CD4-positive, alpha-beta T cell treated with Interleukin-6 at 100 ng/mL for 8 hours (primary cell): ENCODE measurements at places on chromosomes 3 and 15.

GRCh38 chr3:183515968-183516851 is 39.3 kb downstream of the KLHL6 start:
- DNase-seq = peak; percentile 70

GRCh38 chr3:171632766-171633165 is 172.6 kb upstream of the TNIK start:
- DNase-seq = no peak

- DNase-seq = no peak
Measured at GRCh38 chr3:133112666-133113065, 74.5 kb downstream of the TMEM108 start.

DNA sequence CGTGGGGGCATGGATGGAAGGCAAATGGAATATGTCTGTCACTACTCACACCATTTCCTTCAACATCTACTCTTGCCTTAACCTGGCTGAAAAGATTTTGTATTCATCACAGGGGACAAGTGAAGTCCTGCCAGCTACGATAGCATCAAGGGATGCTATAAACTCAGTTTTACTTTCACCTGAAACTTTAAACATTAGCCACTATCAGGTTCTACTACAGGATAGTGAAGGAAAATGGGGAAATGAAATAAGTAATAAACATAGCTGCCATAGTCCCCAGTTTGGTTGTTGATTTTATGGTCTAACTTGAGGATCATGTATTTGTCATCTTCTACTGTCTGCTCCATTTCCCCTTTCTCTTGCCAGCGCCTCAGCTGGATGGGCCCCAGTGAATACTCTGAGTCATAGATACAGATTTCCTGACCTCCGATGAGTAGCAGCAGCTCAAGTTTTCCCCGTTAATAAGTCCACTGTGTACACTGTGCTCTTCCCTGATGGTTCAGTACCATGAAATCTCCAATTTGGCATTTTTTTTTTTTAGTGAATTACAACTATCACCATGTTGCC is 338.2 kb upstream of the SLCO3A1 start:
- no peak for DNase-seq

DNA sequence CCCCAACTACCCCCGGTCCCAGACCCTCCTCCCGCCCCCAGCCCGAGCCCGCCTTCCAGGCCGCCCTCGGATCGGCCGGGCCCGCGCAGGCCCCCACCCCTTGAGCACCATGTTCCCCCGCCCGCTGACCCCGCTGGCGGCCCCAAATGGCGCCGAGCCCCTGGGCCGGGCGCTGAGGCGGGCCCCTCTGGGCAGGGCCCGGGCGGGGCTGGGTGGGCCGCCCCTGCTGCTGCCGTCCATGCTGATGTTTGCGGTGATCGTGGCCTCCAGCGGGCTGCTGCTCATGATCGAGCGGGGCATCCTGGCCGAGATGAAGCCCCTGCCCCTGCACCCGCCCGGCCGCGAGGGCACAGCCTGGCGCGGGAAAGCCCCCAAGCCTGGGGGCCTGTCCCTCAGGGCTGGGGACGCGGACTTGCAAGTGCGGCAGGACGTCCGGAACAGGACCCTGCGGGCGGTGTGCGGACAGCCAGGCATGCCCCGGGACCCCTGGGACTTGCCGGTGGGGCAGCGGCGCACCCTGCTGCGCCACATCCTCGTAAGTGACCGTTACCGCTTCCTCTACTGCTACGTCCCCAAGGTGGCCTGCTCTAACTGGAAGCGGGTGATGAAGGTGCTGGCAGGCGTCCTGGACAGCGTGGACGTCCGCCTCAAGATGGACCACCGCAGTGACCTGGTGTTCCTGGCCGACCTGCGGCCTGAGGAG is 472 bp downstream of the CHST14 start:
- no peak for DNase-seq

DNA sequence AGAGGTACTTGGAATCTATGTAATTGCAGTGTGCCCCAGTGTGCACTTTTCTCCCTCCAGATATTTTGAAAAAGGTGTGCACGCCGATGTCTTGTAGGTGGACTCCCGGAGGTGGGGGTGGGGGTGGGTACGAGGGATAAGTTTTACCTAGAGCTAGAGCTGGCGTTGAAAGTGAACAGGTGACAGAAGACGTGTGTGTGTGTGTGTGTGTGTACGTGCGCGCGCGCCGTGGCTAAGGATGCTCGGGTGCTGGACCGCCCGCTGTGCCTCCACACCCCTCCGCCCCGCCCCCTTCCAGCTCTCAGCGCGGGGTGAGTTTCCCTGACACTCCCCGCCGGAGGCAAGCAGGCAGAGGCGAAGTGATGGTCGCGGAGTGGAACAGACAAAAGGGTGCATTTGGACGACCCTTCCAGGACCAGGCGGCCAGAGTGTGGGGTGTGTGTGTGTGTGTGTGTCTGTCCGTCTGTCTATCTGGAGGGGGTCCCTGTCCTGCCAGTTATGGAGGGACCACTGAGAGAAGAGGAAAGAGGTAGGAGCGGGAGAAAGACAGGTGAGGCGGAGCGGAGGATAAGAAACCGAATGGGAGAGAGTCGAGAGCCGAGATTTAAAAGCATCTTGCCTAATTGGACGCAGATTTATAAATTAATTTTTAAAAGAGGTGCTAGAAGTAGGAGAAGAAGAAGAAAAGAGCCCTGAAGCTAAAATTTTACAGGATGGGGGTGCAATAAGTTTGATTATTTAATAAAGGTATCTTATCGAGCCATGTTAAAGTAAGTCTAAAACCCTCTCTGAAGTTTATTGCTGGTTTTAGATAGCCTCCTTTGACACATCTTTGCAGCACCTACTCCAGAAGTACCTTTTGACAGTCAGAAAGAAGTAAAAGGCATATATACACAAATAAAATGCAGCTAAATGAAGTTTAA is 335.8 kb upstream of the THRB start:
- DNase-seq = no peak

GRCh38 chr3:71559578-71560162 is 23.9 kb downstream of the FOXP1 start:
- DNase-seq = no peak

GRCh38 chr3:133138017-133138416 is 99.8 kb downstream of the TMEM108 start:
- DNase-seq = no peak

- DNase-seq = no peak
Measured at GRCh38 chr3:194296454-194297263, 54.5 kb downstream of the CPN2 start.

- no peak for DNase-seq
Measured at GRCh38 chr15:101078669-101079323, 159.6 kb downstream of the LRRK1 start.

- DNase-seq = peak; percentile 30
Measured at GRCh38 chr15:77907824-77908751, 169.4 kb downstream of the TBC1D2B start.

DNA sequence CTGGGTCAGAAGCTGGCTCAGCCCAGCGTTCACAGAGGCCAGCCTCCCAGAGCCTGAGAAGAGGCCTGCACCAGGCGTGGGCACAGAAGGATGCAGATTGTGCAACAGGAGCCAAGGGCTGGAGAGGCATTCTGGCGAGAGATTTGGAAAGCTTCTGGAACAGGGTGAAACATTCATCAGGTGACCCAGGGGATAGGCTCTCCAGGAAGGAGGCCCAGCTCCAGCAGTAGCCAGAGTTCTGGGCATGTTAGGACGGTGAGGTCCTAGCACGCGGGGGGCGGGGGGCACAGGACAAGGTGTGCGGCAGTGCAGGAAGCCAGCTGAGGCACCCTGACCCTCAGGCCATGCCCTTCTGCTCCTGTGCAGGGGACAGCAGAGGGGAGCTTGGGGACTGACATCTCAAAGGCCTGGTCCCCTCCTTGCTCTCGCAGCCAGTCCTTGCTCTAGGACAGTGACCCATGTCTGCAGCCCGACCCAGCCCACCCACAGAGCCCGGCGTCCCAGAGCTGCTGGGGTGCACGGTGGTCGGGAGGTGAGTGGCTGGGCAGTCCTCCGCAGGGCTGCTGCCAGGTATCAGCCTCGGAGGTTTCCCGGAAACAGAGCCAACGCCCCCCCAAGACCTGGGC is 111.7 kb upstream of the KLF13 start:
- DNase-seq = no peak

GRCh38 chr3:138072796-138073195 is 42.6 kb downstream of the DZIP1L start:
- DNase-seq = no peak

DNA sequence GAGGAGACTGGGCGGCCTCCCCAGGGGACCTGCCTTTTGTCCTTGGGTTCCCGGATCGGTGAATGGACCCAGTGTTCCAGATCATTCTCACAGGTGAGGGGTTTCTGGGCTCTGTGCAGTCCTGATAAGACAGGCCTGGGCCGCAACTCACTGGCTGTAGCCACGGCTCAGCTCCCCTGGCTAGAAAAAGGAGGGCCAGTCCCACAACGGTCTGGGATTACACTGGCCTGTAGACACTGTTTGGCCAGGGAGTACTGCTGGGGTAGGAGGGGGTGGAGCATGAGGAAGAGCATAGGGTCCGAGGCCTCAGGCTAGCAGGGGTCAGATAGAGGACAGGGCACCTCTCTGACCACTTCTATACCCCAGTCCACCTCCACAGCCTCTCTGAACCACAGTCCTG is 21.0 kb upstream of the TICRR start:
- no peak for DNase-seq

DNA sequence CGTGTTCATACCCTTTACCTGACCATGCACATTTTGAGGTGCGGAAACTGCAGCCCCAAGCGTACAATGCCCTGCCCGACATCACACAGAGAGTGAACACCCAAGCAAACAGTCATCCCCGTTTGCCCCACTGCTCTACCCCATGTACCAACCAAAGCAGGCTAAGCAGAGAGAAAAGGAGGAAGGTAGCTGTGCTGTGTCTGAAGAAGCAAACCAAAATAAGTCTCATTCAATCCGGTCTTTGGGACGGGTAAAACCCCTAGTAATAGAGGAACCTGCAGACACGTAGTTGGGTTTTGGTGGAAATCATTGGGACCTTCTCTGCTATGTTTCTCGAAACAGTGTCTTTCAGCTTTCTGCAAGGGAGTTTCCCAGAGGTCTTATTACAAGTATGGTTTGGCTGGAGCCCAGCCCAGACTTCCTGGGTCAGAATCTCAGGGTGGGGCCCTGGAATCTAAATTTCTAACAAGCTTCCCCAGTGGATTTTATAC is 164.6 kb upstream of the HES1 start:
- no peak for DNase-seq

DNA sequence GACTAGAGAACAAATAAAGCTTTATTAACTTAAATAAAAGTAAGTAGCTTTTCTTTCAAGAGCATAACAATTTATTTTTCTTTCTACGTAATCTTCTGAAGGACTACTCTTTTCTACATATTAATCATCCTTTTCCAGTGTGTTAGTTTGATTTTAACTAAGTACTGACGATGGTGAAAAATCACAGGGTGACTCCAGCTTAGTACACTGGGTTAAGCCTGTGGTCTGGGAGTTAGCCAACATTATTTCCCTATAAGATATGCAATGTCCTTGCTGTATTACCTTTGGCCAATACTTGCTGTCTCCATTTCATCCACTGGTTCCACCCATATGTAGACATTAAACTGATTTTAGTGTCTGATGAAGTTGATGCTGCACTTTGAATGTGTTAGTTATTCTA is 508.6 kb upstream of the SUCLG2 start:
- no peak for DNase-seq

- DNase-seq = no peak
Measured at GRCh38 chr3:188168648-188169047, 14.7 kb downstream of the LPP start.

DNA sequence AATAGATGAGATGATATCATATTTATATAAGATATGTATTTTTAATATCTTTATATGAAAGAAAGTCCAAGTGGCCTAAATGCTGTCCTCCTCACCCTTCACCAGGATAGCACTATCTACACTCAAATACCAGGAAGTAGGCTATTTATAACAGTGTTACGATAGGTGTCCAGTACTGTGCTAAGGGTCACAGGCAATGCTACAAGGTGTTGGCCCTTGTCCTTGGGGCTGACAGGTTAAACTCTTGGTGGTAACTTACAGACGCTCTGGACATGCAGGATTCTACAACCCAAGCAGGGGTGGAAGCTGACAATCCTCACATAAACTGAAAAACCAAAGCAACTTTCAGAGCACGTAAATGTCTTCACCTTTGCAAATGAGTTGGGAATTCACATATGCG is 22.3 kb downstream of the NCEH1 start:
- no peak for DNase-seq

- no peak for DNase-seq
Measured at GRCh38 chr3:101414121-101414520, 93.7 kb upstream of the IMPG2 start.

DNA sequence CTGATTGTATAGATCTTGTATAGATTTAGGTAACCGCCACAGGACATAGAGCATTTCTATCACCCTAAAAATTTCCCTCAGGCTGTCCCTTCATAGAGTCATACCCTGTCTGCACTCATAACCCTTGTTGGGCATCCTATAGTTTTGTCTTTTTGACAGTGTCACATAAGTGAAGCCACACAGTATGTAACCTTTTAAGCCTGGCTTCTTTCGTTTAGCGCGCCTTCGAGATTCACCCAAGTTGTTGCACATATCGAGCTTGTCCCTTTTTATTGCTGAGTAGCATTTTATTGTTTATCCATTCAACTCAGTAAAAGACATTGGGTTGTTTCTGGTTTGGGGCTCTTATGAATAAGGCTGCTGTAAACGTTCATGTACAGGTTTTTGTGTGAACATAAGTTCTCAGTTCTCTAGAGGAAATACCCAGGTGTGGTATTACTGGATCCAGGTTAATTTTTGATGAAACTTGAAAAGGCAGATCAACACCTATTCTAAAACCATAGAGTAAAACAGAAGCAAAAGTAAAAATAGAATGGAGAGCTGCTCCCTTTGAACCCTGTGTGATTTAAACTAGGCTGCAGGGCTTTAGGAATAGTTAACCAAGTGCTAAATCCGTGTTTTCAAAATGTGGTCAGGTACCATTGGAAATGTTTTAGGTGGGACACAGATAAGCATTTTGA is 49.5 kb downstream of the CD86 start:
- DNase-seq = no peak

GRCh38 chr15:58331560-58331912 is 100.3 kb upstream of the LIPC start:
- no peak for DNase-seq

DNA sequence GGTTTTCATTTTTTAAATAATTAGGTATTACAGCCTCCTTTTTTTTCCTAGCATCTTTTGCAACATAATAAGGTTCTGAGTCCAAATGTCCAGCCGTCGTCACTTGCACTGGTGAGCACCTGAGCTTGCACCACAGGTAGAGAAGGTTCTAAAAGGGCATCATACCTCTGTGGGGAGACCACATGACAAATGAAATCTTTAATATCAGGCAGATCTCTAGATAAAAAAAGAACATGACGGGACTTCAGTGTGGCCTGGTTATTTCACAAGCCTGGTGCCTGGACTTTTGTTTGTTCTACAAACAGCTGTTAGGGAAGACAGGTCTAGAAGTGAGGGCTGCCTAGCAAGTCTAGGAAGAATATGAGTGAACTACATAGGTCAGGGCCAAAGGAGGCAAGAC is 3.6 kb downstream of the ZBED2 start:
- DNase-seq = no peak

- no peak for DNase-seq
Measured at GRCh38 chr3:190532731-190533203, 18.9 kb downstream of the IL1RAP start.

GRCh38 chr3:170137986-170138385 is 43.5 kb downstream of the PHC3 start:
- no peak for DNase-seq
